ENCODE measurements at places on chromosomes 11 and 22.

DNA sequence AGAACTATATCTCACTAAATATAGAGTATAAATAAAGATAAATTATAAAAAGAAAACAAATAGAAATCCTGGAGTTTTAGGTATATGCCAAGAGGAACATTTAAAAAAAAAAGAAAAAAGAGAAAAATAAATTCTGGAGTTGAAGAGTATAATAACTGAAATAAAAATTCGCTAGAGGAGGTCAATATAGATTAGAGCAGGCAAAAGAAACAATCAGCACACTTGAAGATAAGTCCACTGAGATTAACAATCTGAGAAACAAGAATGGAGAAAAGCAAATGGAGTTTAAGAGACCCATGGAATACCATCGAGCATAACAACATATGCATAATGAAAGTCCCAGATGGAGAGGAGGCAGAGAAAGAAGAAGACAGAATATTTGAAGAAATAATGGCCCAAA is 14.3 kb upstream of the BEST1 start:
- DNase-seq = no peak

DNA sequence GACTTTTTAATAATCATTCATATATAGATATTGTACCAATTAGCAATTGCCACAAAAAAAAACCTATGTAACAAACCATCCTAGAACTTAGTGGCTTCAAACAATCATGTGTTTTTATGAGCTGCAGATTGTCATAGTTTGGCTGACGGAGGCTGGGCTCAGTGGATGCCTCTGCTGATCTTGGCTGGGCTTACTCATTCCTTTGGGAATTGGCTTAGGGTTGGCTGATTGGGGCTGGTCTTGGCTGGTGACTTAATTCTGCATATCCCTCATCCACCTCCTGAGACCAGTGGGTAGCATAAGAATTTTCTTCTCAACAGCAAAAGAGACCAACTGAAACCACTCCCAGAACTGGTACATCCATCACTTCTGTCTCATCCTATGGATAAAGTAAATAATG is 57.9 kb upstream of the PHF21B start:
- no peak for DNase-seq

DNA sequence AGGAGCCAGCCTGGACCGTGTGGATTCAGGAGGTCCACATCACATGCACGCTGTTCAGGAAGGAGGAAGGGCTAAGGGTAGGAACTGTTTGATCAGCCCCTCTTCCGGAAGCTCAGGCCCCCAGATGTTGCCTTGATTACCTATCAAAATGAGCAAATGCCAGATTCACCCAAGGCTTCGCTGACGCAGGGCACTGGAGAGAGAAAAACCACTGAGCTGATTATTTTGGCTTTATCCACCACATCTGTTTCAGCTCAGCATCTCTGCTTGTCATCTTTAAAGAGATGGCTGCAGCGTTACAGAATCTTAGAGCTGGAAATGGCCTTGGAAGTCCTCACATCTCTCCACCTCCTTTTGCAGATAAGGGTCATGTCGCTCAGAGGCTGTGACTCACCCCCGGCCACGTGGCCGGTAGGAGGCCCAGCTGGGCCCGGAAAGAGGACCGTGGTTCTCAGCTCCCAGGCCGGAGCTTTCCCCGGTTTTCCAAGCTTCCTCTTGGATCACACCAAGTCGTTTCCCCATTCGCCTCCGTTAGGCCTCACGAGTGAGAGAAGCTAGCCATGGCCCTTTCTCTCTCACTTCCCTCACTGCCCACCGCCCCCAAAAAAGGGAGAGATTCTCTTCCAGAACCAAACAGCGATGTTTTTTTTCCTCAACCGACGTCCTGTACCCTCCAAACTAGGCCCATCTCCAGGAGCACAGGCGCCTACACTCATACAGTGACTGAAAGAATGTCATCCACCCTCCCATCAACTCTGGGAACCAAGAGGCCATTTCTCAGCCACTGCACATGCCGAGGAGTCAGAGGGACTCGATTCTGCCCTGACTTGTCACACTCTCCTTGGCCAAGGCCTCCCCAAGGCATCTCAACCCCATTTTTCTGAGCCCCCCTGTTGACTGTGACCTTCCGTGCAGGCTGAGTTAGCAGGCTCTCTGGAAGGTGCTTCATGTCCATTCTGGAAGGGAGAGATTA is 37.6 kb downstream of the LIF start:
- peak; percentile 84 for DNase-seq

DNA sequence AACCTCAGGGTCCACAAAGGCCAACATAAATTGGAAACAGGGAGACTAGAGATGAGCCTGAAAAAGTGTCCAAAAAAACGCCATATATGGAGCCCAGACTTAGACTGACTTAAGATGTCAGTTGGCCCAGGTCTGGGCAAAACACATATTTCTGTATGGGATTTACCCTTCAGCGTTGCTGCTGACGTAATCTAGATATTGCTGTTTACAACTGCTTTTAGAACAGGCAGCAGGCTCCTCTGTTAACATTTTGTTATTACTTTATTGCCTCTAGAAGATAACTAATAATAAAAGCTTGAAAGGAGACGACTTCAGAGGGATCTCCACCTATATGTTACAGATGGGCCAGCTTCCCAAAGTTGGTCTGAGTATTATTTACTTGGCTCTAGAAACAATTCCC is 8.7 kb downstream of the ME3 start:
- no peak for DNase-seq

- DNase-seq = no peak
Measured at GRCh38 chr11:90532125-90532524, 309.3 kb upstream of the CHORDC1 start.

- DNase-seq = no peak
Measured at GRCh38 chr22:48824712-48825651, 1002.7 kb downstream of the BRD1 start.

- peak; percentile 95 for DNase-seq
Measured at GRCh38 chr22:40651563-40652501, 15.3 kb upstream of the MRTFA start.

DNA sequence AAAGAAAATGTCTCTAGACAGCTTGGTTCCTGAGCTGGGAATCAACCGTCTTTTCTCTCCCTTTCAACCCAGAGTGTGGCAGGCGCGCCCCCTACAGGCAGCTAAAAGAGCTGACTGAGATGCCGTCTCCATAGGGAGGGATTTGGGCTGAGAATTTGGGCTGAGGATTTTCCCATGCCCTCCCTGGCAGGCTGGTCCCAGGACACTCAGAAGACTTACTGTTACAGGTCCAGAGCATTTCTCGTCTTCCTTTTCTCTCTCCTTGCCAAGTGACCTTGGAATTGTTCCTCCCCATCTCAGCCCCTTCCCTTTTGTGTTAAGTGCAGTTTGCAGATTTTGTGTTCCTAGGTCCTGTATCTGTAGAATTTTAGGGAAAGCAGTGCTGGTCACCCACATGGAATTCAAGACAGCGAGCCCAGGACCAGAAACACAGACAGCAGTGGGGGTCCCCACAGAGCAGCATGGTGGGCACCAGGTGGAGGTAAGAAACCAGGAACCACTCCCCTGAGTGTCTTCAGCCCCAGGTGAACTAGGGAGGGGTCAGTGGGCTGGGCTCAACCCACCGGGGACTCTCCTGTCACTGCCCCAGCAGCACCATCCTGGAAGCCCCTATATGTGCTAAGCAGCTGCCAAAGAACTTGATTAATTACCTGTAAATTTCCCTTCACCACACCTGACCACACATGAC is 9.9 kb upstream of the IGLL5 start:
- DNase-seq = no peak

DNA sequence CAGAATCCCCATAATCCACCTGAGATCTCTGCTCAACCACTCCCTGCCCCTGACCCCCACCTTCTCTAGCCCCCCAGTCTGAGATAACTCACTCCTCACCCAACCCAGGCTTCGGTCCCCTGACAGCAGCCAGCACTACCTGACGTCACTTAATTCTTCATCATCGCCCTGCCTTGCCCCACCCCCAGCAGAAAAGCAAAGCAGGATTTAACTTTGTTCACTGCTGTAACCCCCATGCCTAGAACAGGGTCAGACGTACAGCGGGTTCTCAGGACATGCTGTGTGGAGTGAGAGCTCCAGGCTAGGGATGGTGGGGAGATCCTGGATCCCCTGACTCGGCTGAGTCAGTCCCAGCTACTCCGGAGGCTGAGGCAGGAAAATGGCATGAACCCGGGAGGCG is 45.8 kb downstream of the ELFN2 start:
- DNase-seq = no peak

GRCh38 chr11:127843483-127844396 is 743.6 kb downstream of the ETS1 start:
- DNase-seq = peak; percentile 6

- DNase-seq = no peak
Measured at GRCh38 chr22:35329114-35329847, 29.6 kb downstream of the TOM1 start.

DNA sequence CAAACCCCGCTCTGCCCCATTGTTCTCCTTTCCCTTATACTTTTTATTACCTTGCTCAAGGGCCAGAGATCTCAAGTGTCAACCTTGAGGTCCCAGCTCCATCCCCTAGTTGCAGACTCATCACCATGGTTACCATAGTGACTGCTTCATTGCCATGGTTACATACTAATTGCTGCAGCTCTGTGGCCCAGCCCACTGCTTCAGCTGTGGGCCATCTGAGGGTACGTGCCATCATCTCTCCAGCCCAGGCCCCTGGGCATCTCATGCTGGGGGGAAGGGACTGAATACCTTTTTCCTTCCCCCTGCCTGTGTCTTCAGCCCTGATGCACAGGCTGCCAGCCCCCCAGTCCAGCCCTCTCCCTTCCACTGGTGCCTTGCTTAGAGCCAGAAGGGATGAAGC is 22.2 kb downstream of the TREH start:
- peak; percentile 54 for DNase-seq

GRCh38 chr22:23264610-23265367 is 84.5 kb downstream of the BCR start:
- no peak for DNase-seq

DNA sequence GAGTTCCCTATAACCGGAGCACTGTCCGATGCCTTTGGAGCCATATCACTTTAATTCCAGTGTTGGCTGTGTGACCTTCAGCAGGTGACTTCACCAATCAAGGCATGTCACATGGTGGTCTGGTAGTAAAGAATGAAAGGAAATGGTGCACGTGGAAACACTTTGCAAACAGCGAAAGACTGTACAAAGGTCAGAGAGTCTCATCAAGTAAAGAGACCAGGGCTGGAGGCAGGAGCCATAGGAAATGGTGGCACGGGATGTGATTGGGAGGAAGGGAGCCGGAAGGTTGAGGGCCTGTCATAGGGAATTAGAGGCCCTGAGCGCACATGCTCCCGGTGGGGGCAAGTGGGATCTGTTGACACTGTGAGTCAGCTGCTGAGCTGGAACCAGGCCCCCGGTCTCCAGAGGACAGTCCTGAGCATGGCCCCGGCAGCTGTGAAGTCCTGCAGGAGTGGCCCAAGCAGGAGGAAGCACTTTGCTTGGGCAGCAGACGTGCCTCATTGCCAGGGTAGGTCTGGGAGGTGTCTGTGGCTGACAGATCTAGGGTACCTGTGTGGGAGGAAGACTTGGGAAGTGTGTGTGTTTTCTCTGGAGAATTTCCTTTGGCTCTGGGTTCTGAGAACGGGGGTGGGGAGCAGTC is 2.0 kb downstream of the DAGLA start:
- DNase-seq = no peak

DNA sequence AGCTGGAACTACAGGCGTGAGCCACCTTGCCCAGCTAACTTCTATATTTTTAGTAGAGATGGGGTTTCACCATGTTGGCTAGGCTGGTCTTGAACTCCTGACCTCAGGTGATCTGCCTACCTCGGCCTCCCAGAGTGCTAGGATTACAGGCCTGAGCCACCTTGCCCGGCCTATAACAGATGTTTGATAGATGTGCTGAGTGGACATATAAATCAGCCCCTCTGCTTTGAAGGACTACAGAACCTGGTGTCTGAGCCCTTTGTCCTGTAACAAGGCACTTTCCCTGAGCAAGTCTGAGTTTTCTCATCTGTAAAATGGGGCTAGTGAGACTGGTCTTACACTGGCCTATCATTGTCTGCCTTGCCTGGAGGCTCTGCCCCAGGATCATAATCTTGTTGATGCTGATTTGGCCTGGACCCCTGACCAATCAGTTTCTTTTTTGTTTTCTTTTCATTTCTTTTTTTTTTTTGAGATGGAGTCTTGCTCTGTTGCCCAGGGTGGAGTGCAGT is 7.0 kb downstream of the RIN1 start:
- DNase-seq = no peak

- DNase-seq = no peak
Measured at GRCh38 chr11:112162761-112163546, 940 bp downstream of the IL18 start.

- no peak for DNase-seq
Measured at GRCh38 chr11:19811380-19811779, 98.7 kb downstream of the NAV2 start.

DNA sequence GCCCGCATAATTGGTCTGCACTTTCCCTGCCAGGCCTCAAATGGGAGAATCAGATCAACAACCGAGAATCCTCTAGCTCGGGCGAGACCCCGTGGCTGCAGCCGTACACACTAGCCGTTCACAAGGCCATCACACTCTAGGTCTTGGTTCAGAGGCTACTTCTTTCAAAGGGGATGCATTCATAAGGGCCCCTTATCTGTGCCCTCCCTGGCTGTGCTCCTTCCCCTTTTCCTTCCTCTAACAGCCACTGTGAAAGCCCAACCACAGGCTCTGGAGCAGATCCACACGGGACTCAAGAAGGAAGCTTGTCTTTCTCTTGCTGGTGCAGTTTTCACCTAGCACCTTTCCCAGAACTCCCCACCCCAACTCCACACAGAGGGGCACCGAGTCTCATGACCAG is 24.5 kb downstream of the SMIM38 start:
- DNase-seq = no peak

DNA sequence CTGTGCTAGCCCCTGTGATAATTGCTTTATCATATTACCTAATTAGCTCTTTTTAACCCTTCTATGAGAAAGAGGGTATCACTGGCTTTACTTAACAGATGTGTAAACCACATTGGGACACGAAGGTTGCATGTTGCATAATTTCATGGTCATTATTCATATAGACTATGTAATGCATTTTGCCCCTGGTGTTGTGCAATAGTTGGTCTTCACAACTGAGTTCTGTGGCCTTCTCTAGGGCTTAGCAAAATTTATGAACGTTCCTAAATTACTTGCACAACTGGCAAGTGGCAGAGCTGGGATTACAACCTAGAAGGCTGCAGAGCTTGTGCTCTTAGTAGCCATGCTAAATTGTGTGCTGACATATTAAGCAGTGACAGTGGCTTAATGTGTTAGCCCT is 34.6 kb upstream of the PDGFD start:
- no peak for DNase-seq

DNA sequence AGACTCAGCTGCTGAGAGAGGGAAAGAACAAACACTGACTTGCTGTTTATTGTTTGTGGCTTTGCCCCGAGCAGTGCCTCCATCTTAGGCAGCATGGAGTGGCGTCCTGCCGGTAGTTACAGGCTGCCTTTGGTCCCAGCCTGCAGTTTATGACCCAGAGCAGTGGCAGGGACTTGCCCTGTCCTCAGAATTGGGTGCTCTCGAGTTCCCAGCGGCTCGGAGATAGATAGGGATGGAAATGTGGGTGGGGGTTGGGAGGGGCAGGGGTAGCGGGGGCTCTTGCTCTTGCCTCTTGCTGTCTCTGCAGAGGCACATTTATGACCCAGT is 3.1 kb downstream of the ALX4 start:
- no peak for DNase-seq

GRCh38 chr11:13141731-13142709 is 132.9 kb downstream of the RASSF10 start:
- DNase-seq = no peak

- DNase-seq = no peak
Measured at GRCh38 chr11:8808226-8808585, 102.8 kb upstream of the AKIP1 start.

Measured in K562 (cell line).